ENCODE measurements at places on chromosomes 13 and 19.
A peak's percentile ranks its signal among the peaks of the same experiment; 100 is the strongest.

GRCh38 chr13:70424928-70425327 lies 316.7 kb upstream of the KLHL1 start:
- no peak for DNase-seq

DNA sequence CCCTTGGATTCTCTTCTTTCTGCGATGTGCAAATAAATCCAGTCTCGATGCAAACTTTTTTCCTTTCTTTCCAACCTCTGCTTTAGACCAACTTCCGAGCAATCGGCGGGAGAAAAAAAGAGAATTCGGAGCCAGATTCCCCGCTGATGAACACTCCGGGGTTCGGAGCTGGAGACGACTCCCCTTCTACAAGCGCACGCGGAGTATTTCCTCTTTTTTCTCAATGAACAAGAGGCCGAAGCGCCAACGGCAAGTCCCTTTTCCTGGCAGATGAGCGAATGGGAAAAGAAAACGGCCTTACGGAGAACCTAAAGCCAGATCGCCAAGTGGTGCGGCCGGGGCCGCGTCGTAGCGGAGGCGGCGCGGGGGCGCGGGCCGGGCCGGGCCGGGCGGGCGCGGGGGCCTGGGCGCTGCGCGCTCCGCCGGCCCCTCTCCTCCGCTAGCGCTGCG lies 250 bp downstream of the SPRY2 start:
- peak; percentile 75 for DNase-seq

DNA sequence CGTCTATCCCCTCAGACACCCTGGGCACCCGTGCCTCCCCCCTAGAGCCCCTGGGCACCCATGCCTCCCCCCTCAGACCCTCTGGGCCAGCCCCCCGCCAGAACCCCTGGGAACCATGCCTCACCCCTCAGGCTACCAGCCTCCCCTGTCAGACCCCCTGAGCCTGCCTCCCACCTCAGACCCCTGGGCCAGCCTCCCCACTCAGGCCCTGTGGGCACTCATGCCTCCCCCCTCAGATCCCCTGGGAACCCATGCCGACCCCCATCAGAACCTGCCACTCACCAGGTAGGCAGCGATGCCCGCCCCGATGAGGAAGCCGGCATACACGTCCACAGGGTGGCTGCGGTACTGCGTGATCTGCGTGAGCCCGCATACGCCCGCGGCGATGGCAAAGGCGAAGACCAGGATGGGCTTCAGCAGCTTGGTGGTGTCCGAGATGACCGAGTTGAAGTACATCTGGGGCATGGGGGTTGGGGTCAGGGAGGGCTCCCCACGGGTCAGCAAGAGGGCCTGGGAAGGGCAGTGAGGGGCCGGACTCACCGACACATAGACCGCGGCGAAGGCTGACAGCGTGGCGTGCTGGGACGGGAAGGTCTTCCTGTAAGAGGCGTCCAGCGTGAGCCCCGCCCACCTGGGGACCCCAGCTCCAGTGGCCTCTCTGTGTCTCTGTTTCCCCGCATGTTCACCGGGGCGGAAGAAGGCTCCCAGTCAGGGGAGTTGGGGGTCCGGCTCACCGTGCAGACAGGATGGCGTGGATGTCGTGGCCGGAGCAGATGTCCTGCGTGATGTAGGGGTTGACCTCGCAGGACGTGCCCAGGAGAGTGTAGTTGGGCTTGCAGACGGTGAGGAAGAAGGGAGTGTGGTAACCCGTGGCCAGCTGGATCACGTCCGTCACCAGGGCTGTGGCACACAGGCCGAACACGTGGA lies 7.3 kb downstream of the PLPPR3 start:
- DNase-seq = no peak

DNA sequence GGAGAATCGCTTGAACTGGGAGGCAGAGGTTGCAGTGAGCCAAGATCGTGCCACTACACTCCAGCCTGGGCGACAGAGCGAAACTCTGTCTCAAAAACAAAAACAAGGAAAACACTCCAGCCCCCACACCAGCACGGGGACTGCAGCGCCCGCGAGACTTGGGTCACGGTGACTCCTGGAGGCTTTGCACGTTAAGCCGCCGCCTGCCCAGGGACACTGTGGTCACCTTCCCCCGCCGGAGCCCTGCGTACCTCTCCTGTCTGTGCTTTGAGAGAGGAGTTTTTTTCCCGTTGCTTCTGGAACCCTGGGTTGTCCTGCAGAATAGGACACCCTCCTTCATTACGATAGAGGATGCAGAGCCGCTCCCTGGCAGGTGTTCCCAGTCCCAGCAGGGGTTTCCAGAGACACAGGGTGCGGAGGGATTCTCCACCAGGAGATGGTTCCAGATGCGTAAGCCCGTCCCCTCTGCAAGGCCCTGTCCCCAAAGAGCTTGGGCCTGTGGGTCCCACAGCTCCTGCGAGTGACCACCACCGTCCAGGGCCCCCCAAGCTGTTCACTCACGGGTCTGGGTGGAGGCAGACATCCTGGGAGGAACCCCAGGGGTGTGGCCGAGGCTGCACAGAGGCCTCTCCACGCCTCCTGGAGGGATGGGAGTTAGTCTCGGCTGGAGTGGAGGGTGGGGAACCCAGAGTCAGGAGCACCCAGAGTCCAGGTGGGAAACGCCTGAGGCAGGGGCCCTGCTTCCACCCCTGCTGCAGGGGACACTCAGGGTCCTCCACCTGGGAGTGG lies 42.8 kb upstream of the NDUFS7 start:
- DNase-seq = no peak

- peak; percentile 85 for DNase-seq
Observed at GRCh38 chr19:45523642-45524256, 16.5 kb downstream of the VASP start.

- DNase-seq = peak; percentile 30
Observed at GRCh38 chr13:30371649-30372265, 50.5 kb upstream of the UBE2L5 start.

DNA sequence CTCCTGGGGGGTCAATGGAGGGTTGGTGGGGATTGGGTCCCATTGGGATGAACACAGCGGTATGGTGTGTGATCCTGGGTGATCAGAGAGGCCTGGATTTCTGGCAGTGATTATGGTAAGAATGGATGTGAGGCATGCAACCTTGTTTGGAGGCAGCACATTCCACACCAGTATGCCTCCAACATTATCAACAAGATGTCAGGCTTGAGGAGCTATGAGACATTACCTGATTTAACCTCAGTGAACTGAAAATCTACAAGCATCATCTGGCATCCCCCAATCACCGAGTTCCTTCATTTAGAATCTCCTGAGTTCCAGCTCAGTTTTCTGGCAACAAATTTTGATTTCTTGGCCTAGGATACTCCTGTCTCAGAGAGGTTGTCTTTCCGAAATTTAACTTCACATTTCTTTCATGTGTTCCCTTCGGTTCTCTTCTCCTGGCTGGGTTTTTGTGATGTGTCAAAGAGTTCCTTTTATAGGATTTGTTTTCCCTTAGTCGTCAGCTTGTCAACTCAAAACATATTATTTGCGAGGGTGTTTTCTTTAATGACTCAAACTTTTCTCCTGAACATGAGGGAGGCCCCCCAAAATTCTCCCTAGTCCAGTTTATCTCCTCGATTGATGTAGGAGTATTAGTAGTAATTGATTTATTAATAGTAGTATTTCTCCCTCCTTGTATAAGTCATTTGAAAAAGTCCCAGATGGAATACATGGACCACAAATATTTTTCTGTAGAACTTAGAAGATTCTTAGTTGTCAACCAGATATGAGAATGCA lies 56.0 kb upstream of the FLT1 start:
- no peak for DNase-seq

GRCh38 chr19:401866-402511 lies 7.0 kb downstream of the C2CD4C start:
- no peak for DNase-seq

- DNase-seq = peak; percentile 25
Observed at GRCh38 chr13:23159205-23159759, 21.5 kb upstream of the SGCG start.
